ENCODE measurements at places on chromosomes 12 and 14.

GRCh38 chr14:100524233-100524932 is 62.8 kb downstream of the BEGAIN start:
- DNase-seq, result no peak

GRCh38 chr12:120956579-120957300 is 21.6 kb upstream of the HNF1A start:
- DNase-seq, result no peak

- DNase-seq, result no peak
Observed at GRCh38 chr12:58593557-58594304, 326.6 kb downstream of the LRIG3 start.

DNA sequence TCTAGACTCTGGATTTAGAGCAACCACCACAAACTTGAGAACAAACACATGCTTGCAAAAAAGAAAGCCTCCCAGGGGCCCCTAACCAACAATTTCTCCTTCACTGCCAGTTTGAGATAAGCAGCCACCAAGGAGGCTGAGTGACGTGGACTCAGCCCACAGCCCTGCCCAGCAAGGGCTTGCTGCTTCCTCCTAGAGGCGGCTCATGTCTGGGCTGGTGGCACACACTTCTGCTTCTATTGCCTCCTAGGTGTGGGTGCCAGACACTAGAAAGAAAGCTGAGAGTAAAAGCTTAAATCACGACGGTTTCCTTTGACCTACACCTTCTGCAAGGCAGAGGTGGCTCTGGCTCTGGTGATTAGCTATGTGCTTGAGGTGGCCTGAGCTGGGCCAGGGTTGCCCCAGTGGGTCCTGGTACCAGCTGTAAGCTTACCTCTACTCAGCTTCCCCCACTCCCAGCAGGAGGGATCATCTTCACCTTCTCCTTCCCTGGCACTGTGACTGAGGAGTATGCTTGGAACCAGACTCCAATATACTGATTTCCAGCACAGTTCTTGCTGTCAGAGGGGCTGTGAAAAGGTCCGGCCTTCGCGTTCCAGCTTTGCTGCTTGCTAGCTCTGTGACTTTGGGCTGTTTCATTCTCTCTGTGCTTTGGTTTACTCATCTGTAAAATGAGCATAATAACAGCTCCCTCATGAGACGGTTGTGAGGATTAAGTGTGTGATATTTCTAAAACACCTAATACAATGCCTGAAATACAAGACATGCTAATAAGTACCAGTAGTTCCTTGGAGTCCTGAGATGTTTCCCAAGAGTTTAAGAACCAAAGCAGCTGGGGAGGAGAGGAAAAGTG is 89.7 kb upstream of the PARP11 start:
- peak; percentile 65 for DNase-seq

DNA sequence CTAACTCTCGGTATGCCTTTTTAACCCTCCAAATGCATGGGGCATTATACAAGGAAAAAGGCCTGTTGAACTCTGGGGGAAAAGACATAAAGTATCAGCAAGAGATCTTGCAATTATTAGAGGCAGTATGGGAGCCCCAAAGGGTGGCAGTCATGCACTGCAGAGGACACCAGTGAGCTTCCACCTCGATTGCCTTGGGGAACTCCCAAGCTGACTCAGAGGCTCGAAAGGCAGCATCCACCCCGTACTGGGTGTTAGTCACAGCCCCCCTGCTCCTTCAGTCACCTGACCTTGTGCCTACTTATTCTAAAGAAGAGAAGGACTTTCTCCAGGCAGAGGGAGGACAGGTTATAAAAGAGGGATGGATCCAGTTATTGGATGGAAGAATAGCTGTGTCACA is 781.4 kb upstream of the TMEM132C start:
- DNase-seq, result no peak

- DNase-seq, result no peak
Observed at GRCh38 chr14:59438195-59438647, 27.0 kb downstream of the GPR135 start.

DNA sequence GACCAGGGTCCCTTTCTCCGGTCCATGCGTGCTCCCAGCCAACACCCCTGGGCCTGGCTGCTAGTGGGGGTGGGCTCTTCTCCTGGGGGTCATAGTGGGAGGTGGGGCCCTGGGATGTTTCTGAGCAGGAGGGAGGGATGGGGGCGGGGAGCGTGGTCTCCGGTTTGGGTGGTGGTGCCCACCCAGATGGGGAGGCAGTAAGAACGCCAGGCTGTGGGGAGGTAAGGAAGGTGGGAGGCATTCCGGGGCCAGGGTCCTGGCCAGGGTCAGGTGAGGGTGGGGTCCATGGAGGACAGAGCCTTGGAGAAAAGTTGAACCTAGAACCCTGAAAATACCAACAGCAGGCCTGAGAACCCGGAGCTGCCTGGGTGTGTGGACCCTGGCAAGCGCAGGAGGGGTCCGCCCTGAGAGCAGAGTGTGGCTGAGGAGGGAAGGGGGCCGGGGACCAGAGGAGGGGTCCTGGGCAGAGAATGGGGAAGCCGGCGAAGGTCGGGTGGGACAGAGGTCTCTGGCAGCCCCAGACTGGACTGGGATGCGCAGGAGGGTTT is 5.7 kb downstream of the CRIP2 start:
- DNase-seq, result no peak

DNA sequence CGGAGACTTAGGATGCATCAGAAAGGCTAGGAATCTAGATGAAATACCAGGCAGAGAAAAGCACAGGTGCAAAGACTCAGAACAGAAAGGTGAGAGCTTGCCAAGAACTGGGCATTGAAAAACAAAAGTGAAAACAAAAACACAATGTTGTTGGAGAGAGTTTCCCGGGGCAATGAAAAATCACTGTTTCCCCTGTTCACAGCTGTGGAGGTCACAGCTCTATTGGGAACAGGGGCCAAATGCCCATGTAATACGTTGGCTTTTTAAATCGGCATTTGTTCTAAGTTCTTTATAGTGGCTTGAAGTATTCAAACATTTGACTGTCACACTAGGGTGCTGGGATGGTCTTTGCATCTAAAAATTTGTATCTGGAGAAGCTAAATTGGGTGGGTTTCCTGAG is 108.3 kb downstream of the SLC15A4 start:
- no peak for DNase-seq

- DNase-seq, result no peak
Observed at GRCh38 chr14:57998766-57999165, 132.9 kb upstream of the SLC35F4 start.

GRCh38 chr12:102009796-102010195 is 52.0 kb downstream of the WASHC3 start:
- no peak for DNase-seq

- peak; percentile 54 for DNase-seq
Observed at GRCh38 chr12:54390668-54391551, 6.4 kb upstream of the ZNF385A start.

- DNase-seq, result no peak
Observed at GRCh38 chr12:117009759-117010158, 89.5 kb downstream of the TESC start.

DNA sequence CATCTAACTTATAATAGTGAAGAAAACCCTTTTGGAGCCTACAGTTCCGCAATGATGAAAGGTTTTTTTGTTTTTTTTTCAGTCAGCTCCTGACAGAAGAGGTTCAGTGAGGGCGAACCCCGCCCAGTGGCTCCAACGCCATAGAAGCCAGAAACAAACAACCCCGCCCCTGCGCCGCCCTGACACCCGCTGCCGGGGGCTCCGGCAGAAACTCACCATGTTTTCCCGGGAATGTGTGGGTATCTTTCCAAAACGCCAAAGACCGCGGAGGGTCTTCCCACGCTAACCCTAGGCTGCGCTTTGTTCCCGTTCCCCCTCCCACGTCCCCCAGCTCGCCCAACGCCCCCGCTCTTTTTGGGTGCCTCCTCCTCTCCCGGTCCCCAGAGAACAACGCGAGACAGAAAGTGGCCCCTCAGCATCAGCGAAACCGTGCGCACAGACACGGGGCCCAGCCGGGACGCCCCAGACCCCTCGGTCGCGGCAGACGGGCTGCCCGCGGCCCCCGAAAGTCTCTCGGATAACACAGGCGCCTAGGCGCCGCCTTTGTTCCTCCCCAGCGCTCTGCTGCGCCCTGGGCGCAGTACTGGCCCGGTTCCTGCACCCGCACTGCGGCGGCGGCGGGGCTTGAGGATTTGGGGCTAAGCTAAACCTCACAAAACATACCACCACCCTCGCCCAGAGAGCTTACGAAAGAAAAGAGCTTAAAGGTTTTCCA is 522 bp downstream of the TUBA1A start:
- DNase-seq, result peak; percentile 64

DNA sequence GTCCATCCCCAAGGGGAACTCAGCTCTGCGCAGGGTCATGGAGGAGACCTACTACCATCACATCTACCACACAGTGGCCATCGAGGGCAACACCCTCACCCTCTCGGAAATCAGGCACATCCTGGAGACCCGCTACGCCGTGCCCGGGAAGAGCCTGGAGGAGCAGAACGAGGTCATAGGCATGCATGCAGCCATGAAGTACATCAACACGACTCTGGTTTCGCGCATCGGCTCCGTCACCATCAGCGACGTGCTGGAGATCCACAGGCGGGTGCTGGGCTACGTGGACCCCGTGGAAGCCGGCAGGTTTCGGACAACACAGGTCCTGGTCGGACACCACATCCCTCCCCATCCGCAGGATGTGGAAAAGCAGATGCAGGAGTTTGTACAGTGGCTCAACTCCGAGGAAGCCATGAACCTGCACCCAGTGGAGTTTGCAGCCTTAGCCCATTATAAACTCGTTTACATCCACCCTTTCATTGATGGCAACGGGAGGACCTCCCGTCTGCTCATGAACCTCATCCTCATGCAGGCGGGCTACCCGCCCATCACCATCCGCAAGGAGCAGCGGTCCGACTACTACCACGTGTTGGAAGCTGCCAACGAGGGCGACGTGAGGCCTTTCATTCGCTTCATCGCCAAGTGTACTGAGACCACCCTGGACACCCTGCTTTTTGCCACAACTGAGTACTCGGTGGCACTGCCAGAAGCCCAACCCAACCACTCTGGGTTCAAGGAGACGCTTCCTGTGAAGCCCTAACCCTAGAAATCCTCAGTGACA is 3.8 kb downstream of the FICD start:
- no peak for DNase-seq

DNA sequence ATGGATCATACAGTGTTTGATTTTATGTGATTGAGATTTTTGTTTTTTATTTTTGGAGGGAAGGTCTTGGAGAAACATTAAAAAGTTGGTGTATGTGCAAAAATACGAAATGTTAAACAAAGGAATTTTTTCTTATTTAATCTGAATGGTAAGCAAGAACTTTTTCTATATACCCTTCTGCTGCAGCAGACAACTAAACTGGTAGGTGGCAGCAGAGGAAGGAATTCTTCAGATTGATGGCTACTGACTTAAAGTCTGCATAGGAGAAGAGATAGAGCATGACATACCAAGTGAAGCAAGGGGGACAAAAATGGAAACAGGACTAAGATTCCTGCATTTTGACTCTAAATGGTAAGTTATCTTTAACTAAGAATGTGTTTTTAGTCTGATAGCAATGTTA is 42.0 kb upstream of the A2ML1 start:
- no peak for DNase-seq

GRCh38 chr12:27517961-27518665 is 5.9 kb upstream of the PPFIBP1 start:
- DNase-seq, result no peak

- no peak for DNase-seq
Observed at GRCh38 chr14:51996148-51996746, 6.9 kb downstream of the RTRAF start.

- no peak for DNase-seq
Observed at GRCh38 chr14:94143239-94143638, 13.8 kb upstream of the IFI27L2 start.

- no peak for DNase-seq
Observed at GRCh38 chr12:3697311-3697870, 55.5 kb downstream of the CRACR2A start.

DNA sequence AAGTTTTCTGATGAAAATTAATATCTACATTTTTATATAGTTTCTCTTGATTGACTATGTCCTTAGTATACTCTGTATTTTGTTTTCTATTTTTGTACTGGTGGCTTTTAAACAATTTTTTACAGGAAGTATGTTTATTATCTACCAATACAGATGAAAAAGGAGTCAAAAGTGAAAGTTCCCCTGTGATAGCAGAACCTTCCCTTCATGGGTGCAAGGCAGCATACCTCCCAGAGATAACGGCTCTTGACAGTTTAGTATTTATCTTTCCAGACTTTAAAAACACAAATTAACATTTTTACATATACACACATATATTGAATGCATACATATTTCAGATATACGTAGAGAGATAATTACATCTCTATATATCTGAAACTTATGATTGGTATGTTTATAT is 17.1 kb upstream of the FAM234B start:
- DNase-seq, result no peak

DNA sequence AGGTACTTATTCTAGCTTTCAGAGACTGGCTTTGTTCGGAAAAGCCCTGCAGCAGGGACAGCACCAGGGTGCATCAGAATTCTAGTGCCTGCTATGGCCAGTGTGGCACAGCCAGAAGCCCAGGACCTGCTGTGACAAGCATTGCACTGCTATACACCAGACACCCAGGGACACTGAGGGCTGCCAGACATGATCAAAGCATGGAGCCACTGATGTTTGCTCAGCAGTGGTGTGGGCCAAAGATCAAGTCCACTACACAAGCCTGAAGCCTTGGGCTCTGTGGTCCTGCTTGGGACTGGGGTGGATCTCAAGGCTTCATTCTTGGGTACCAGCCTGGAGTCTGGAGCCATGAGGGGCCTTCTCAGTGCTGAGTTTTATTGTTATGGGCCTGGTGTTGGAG is 36.1 kb upstream of the CDKN3 start:
- DNase-seq, result no peak

DNA sequence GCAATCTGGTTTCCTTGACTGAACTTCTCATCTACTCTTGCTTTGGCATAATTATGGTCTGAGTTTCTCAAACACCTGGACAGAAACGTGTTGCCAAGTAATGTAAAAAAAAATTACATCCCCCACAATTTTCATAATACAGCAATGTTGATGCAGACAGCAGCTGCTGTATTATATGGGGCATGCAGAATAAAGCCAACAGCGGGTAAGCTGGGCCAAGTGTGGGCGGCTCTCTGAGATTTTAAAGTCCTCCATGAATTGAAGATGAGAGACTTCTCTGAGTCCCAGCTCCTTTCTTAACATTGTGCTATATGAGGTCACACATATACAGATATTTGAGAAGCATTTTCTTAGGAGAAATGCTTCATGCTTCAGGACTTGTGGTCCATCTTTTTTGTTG is 881.2 kb downstream of the GALC start:
- no peak for DNase-seq

DNA sequence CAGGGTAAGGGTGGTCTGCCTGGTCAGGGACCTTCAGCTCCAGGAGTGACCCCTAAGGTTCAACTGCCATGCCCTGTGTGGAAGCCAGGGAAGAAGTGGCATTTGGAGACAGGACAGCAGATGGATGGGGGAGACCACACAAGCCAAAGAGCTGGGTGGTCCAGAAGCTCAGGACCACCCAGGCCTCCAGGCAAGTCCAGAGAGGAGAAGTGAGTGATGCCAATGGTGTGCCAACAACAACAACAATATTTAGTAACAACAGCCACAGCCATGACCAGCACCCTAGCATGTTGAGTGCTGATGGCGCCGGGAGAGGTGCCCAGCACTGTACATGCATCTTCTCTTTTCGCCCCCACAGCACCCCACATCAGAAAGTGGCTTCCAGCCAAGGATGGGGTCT is 113.7 kb downstream of the ESRRB start:
- DNase-seq, result no peak

- peak; percentile 74 for DNase-seq
Observed at GRCh38 chr12:56630180-56630632, at the start of gene BAZ2A. TSS of gene BAZ2A (minus strand) at chr12:56630326. CDS start at chr12:56617530, 12,796 bp downstream.

GRCh38 chr12:86435053-86435452 is 178.9 kb upstream of the MGAT4C start:
- DNase-seq, result no peak

- DNase-seq, result no peak
Observed at GRCh38 chr14:25197885-25198284, 147.9 kb upstream of the STXBP6 start.

GRCh38 chr14:49366416-49366815 is 219.8 kb downstream of the RPS29 start:
- DNase-seq, result no peak
